ENCODE measurements at places on chromosomes 4 and X.

DNA sequence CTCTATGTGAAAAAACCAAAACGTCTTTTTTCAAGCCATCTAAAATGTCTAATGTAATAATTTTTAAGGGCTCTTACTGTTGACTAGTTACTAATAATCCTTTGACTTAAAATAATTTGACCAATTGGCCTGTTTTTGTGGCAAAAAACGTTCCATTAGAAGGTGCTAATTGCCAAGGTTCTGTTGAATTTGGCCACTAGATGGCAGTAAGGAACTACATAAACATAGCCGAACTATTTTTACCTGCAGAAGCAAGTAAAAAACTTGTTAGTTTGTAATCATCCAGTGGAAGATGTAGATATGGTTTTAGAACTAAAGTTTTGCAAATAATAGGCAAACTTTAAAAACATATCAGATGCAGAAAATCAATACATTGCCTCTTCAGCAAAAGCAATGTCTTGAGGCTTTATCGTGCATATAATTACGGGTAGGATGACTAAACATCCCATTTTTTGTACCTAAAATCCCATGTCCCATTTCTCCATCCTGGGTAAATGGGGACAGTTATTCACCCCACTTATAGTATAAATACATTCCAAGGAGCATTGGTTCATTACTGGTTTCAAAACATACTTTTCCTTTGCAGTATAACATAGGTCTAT is 57.6 kb downstream of the PROM1 start:
- peak; percentile 60 for DNase-seq

DNA sequence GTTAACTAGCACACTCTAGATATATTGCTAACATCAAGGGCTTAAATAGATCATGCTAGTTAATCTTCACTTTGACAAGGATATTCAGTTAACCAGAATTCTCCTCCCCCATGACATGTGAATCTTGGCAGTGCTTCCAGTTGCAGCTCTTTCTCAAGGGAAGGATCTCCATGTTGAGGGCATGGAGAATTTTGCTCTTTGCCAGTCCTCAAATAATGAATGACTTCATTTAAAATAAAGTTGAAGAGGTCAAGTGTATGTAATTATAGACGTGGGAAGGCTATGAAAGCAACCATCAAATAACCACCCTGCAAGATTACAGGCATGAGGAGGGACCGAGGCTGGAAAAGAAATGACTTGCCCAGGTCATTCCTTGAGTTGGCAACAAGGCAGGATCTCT is 87.3 kb upstream of the CPEB2 start:
- no peak for DNase-seq

DNA sequence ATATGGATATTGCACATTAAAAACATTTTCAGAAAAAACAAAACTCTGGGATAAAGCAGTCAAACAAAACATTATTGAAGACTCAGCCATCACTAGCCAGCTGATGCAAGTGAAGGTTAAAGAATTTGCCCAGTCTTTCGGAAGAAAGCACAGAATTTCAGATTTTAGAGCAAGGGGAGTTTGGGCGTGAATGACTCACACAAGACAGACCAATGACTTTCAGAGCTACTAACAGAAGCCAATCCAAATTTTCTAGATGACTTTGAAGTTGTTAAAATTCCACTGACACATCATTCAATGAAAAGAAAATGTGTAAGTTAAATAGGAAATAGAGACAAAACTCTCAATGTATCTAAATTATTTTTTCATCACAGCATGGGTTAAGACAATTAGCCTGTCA is 4.0 kb downstream of the MRFAP1L1 start:
- DNase-seq, result no peak

GRCh38 chr4:101022151-101023024 is 324.9 kb downstream of the PPP3CA start:
- DNase-seq, result no peak

- no peak for DNase-seq
Observed at GRCh38 chr4:79886557-79886956, 186.5 kb downstream of the ANTXR2 start.

DNA sequence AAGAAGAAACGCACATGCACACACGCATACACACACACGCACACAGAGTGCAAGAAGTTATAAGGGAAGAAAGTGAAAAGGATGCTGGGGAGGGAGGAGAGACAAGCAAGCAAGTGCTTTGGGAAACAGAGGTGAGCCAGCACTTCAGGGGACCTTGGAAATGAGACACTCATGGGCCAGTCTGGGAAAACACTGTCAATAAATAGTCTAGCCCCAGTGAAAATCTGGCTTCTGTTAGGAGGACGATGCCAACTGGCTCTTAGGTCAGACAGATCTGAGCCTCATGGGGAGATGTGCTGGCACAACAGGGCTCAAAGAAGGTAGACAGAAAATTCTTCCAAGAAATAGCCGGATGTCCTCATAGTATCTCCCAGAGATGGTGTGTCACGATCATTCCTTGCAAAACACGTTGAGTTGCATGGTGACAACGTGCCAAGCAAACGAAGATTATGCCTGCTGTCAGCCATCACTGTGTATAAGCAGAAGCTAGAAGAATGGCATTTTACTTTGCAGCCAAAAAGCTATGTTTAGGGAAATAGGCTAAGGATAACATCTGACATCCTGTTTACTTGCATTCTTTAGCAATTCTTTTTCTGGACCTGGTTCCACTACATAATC is 557 bp upstream of the ARHGEF6 start:
- no peak for DNase-seq

- no peak for DNase-seq
Observed at GRCh38 chrX:41382714-41383645, 49.0 kb downstream of the DDX3X start.

DNA sequence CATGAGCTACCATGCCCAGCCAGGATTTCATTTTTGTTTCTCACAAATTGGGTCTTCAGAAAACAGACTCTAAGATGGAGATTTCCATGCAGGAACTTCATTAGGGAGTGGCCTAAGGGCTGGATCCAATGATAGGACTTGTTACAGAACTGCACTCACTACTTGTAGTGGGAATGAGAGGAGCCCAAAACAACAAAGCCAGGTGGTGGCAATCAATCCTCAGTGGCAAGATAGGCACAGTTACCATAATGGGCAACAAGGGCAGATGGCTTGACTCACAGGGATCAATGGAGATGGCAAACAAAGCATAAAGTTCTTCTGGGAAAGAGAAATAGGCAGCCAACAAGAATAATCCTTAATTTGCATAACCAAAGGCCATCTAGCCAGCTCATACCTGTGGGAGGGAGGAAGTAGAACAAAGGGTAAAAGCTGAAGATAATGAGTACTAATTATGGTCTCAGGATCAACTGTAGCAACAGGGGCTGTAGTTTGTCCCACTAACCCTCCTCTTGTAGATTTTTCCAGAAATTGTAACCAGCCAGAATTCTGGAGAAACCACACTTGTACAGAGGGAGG is 72.8 kb upstream of the MAPK10 start:
- DNase-seq, result no peak

DNA sequence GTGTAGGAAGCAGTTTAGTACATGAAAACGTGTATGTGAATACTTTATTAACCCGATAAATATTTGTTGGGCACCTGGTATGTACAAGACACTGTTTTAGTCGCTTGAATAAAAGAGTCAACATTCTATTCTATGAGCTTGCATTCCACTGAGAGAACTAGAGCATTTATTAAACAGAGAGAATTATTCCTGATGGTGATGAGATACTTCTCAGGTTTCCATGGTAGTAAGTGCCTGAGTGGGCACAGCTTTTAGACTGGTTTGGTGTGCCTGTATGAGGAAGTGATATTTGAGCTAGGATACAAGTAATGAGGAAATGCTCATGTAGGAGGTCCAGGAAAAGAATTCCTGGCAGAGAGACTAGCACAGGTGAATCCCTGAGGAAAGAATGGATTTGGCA is 94.2 kb downstream of the ATP10D start:
- DNase-seq, result no peak

GRCh38 chrX:109352066-109352588 is 129.8 kb downstream of the GUCY2F start:
- no peak for DNase-seq

GRCh38 chr4:1749826-1750225 is 28.5 kb downstream of the TACC3 start:
- DNase-seq, result no peak

DNA sequence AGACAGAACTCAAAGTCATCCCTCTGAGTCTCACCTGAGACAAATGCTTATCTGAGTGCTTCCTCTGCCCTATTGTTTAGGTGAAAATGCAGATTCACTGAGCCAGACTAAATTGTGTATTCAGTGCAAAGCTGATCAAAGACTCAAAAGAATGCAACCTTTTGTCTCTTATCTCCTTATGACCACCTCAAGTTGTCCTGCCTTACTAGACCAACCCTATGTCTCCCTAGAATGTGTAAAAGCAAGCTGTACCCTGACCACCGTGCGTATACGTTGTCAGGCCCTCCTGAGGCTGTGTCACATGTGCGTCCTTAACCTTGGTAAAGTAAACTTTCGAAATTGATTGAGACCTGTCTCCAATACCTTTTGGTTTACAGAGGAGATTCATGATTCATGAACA is 63.6 kb upstream of the SH3RF1 start:
- DNase-seq, result no peak

DNA sequence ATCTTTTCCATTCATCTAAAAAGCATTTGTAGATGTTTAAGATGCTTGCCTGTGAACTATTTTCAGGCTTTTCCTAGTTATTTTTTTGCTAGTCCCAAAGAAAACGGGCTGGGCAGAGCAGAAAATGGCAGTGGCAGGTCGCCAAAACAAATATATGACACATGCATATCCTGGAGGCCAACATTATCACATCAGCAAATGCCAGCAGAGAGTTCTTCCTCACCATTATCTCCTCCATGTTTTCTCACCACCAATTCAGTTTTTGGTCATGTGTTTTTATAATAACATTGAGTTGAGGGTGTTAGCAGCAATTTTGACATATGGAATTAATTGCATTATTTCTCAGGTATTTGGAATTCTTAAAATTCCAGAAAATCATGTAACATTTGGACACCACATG is 97.9 kb upstream of the EOLA2 start:
- no peak for DNase-seq

DNA sequence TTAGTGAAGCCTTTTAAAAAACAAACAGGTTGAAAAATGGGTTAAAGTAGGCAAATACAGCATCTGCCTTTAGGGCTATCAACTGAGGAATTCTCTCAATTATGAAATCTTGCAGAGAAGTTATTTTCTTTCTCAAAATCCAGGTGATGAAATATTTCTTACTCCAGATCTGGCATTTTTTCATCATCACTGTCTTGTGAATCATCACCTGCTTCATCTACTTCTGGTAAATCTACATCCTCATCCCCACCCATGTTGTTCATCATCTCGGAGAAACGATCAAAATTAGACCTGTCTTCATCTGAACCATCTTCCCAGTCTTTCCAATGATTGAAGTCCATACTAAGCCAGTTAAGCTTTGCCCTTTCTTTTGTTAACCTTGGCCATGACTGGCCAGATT is 33.3 kb upstream of the HPF1 start:
- no peak for DNase-seq

- peak; percentile 25 for DNase-seq
Observed at GRCh38 chr4:52641854-52642563, 17.1 kb downstream of the USP46 start.

- peak; percentile 36 for DNase-seq
Observed at GRCh38 chr4:123418351-123418931, 21.8 kb downstream of the SPRY1 start.

- no peak for DNase-seq
Observed at GRCh38 chr4:145298885-145299284, 118.5 kb upstream of the OTUD4 start.

DNA sequence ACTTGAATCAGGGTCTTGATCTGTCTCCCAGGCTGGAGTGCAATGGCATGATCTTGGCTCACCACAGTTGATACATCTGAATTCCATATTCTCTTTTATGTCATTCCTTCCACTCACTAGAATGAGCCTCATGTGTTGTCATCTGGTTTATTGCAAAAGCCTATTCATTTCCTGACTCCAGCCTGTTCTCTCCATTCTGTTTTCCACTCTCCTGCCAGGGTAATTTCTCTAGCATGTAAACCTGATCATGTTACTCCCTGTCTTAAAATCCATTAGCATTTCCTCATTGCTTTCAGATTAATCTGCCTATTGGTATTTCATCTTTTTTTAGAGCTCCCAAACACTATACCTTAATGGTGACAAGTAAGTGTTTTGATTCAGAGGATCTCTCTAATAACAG is 4.3 kb upstream of the DDX60L start:
- DNase-seq, result no peak

GRCh38 chr4:111937368-111937767 is 207.9 kb upstream of the FAM241A start:
- no peak for DNase-seq

- DNase-seq, result no peak
Observed at GRCh38 chrX:43618366-43619205, 37.5 kb upstream of the MAOA start.

DNA sequence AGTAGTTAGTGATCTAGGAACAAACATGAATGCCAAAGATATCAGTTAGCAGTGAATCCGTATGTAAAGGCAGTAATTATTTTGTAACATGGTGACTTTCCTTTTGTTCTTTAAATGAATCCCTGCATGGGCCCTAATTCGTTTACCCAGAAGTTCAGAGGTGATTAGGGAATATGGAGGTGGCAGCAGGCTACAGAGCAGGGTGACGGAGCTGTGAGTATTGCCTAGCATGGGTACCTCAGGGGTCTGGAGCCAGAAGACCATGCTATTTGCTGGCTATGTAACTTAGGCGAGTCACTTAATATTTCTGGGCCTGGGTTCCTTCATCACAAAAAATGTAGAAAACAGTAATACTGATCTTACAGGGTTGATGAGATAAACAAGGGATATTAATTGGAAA is 184.9 kb downstream of the ENOX2 start:
- DNase-seq, result no peak

GRCh38 chr4:136831553-136831952 is 700.7 kb downstream of the PCDH18 start:
- no peak for DNase-seq

DNA sequence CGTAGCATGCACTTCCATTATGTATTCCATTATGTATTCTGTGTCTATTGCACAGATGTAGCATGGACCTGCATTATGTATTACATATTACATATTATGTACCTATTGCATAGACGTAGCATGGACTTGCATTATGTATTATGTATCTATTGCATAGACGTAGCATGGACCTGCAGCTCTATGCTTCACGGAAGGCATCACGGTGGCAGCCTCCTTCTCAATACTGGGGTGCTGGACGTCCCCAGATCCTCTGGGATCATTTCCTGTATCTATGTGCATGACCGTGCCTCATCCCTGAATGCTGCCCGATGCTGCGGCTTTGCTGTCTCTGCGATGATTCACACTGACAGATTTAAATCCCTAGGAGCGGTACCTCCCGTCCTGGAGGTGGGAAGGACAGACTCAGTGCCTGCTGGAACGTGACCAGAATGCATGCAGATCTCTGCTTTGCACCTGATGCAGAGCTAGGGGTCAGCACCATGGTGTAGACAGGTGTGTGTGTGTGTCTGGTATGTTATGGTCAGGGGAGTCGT is 317.5 kb downstream of the DHRSX start:
- no peak for DNase-seq

- no peak for DNase-seq
Observed at GRCh38 chr4:83089410-83090157, 24.9 kb downstream of the PLAC8 start.

DNA sequence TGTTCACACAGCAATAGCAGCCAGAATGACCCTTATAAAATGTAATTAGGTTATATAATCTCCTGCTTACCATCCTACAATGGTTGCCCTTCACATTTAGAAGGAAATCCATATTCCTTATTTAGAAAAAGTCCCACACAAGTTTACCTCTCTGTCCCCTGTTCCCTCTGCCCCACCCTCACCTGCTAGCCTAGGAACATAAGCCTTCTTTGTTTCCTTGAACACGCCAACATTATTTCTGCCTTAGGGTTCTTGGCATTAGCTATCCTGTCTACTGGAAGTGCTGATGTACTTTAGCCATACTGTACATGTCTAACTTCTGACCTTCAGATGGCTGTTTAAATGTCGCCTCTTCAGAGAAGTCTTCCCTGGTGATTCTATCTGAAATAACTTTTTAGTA is 28.4 kb upstream of the USP53 start:
- no peak for DNase-seq

Data from CD4-positive, CD25-positive, alpha-beta regulatory T cell (primary cell).